Muscle of leg (tissue), 16 donors: ENCODE measurements at places on chromosomes 5 and 9. TPM values are rescaled to one million over a fixed set of nuclear protein-coding genes. Genes with fewer than 3 reads are reported as not detected.

Gene GRIA1
- total RNA-seq = 0.98 TPM

Gene PTGS1
- total RNA-seq = 2.7 TPM

Gene EXOC3
- 28.0 TPM for total RNA-seq

Gene STKLD1
- 1.4 TPM for total RNA-seq

DNA sequence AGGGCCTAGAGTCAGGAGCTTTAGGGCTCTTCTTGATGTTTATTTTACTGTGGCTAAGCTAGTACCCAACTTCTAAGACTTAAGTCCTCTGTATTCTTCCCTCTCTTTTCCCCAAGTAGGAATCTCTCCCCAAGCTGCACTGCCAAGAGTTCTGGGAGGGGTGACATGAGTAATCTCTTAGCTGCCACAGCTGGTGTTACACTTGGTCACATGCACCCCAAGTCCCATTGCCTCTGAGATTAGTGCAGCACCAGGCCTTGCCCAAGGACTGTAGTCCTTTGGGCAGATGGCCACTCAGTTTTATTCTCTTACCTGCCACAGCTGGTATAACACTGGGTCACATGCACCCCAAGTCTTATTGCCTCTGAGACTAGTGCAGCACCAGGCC, 114.7 kb upstream of the RIOK2 start:
- no peaks in the 10 kb centered on the region for H3K4me1 ChIP-seq
- no peak for DNase-seq
- H3K27ac ChIP-seq = no peak overlapping the region
- H3K4me3 ChIP-seq = no peak overlapping the region
- H3K36me3 ChIP-seq = no peaks in the 10 kb centered on the region

DNA sequence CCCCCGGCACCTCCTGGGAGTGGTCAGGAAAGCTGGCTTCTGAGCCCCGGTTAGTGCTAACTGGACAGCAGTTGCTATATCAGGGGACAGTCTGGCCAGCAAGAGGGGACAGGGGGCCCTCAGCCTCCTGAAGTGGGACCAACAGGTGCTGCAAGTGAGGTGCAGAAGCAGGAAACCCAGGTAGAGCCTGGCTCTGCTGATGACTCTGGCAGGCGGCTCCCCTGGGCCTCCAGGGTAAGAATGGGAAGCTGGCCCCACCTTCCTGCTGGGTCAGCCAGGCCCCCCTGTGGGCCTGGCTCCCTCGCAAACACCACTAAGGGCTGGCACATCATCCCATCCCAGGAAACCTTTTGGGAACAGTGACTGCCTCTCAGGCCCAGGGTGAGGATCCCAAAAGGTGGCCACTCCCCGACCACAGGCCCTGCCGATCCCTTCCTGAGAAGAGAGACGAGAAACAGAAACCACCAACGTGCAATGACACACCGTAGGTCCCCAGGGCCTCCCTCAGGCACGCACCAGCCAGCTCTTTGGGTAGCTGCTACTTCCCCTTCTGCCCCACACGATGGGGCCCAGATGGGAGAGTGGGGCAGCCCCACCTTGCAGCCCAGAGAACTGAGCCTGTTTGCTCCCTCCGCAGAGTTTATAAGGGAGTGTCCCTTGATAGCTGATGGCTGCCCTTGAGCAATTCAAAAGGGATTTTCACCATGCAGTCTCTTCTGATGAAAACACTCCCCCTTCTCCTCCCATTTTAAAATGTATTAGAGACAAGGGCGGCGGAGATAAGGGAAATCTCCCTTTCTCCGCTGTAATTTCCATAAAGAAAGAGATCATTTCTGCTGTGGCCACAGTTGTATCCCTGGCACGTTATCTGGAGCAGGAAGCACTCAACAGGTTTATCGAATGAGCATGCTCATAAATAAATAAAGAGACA, 76.8 kb downstream of the STK10 start:
- H3K4me1 ChIP-seq = peaks cover 47% of the 10 kb centered on the region
- peaks cover 14% of the 10 kb centered on the region for H3K36me3 ChIP-seq
- H3K27ac ChIP-seq = peak overlapping the region; percentile 45
- peak; percentile 47 for DNase-seq

DNA sequence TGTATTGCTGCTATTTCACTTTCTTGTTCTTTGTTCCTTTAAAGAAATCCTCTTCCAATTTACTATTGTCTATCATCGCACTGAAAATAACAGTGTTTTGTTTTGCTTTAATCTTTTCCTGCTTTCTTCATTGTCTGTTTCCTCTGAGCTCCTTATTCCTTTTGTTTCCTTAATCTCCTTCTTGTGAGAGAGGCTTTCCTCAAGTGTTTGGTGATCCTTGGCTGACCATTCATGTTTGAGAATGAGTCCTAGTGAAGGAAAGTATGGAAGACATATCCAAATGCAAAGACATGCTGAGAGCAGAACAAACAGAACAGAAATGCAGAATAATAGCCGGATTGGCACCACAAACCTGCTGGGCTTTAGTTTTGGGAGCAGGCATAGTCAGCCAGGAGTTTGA, 42.0 kb upstream of the ENTREP1 start:
- no peak overlapping the region for H3K4me3 ChIP-seq
- no peaks in the 10 kb centered on the region for H3K27me3 ChIP-seq
- H3K36me3 ChIP-seq = no peaks in the 10 kb centered on the region
- H3K4me1 ChIP-seq = no peaks in the 10 kb centered on the region

DNA sequence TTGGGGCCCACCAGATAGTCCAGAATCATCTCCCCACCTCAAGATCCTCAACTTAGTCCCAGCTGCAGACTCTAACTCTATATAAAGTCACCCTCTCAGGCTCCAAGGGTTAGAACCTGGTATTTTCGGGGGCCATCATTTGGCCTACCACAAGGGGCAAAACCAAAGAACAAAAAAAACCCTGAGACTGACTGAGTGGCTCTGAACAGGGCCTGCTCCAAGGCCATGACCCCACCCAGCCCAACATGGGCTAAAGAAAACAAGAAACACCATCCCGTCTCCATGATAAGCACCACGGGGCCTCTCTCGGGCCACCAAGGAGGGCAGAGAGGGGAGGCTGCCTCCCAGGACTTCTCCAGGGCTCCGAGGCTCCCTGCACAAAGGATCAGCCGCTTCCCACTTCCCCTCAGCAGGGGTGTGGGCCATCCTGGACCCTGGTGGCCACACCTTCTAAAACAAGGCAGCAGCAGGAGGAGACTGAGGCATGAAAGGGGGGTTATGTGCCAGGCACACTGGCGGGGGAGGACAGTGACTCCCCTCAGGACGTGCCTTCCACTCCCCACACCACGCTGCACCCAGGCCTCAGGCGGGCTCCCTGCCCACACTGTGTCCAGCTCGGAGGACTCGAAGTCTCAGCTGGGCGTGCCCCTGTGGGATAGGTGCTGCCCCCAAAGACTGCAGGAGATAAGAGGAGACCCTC, 51.5 kb downstream of the SEMA4D start:
- H3K4me1 ChIP-seq = peaks cover 17% of the 10 kb centered on the region
- H3K27ac ChIP-seq = no peak overlapping the region
- no peak for DNase-seq
- H3K36me3 ChIP-seq = peaks cover 3% of the 10 kb centered on the region
- H3K27me3 ChIP-seq = no peaks in the 10 kb centered on the region

- no peaks in the 10 kb centered on the region for H3K27me3 ChIP-seq
- H3K4me1 ChIP-seq = no peaks in the 10 kb centered on the region
- H3K4me3 ChIP-seq = no peak overlapping the region
- no peak overlapping the region for H3K27ac ChIP-seq
These were observed 228.5 kb downstream of the PIK3R1 start for GRCh38 chr5:68444048-68444447.

- no peak overlapping the region for H3K4me3 ChIP-seq
- H3K27ac ChIP-seq = no peak overlapping the region
- H3K36me3 ChIP-seq = no peaks in the 10 kb centered on the region
- DNase-seq = no peak
These were observed 322.1 kb downstream of the DEPDC1B start for GRCh38 chr5:60377826-60378225.

DNA sequence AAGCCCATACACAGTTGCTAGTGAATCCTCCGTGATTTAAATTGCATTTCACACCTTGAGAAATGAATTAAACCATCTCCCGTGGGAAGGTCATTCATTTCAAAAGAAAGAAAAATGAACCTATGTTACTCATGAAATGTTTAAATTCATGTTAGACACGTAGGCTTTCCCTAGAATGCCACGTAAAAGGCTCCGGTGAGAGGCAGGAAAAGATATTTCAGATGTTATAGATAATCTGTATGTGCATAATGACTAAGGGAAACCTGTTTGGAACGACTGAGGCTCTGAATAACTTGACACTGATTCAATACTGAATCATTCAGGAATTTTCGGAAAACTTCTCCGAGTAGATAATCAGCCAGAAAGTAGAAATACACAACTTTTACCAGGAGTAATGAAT, 134.3 kb upstream of the ICE1 start:
- DNase-seq = no peak
- H3K27ac ChIP-seq = no peak overlapping the region
- no peaks in the 10 kb centered on the region for H3K4me1 ChIP-seq
- no peak overlapping the region for H3K4me3 ChIP-seq

DNA sequence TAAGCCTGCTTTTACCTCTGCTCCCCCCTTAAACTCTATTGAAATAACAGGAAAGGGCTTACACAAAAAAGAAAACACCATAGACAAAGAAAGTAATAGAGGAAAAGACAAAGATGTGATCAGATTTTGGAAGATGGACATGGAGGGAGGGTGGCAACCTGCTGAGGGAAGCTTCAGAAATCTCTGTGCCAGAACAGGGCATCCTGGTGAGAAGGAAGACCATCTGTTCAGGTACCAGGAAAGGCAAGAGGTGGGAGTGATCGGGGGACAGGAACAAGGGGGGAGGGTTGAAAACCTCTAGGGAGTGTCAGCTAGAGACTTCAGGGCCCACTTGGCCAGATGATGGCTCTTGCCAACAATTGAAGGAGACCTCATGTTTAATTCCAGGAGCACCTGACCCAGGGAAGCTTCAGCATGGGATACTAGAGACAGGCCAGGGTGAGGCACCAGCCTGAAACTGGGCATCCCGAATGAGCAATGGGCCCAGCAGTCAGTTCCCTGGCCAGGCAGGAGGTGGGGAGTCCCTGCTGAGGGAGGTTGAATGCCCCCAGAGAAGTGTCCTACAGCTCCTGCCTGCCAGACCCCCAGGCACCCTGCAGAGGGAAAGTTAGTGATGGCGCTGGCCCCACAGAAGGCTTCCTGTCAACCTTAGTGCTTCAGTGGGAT, 8.2 kb downstream of the SQSTM1 start:
- no peaks in the 10 kb centered on the region for H3K4me1 ChIP-seq
- H3K27me3 ChIP-seq = no peaks in the 10 kb centered on the region
- no peak overlapping the region for H3K4me3 ChIP-seq
- no peak overlapping the region for H3K27ac ChIP-seq
- no peak for DNase-seq
- H3K36me3 ChIP-seq = peaks cover 87% of the 10 kb centered on the region

GRCh38 chr5:37658440-37658839, 181.4 kb downstream of the GDNF start:
- H3K4me1 ChIP-seq = no peaks in the 10 kb centered on the region
- H3K36me3 ChIP-seq = no peaks in the 10 kb centered on the region
- no peak overlapping the region for H3K4me3 ChIP-seq
- no peaks in the 10 kb centered on the region for H3K27me3 ChIP-seq
- no peak overlapping the region for H3K27ac ChIP-seq

DNA sequence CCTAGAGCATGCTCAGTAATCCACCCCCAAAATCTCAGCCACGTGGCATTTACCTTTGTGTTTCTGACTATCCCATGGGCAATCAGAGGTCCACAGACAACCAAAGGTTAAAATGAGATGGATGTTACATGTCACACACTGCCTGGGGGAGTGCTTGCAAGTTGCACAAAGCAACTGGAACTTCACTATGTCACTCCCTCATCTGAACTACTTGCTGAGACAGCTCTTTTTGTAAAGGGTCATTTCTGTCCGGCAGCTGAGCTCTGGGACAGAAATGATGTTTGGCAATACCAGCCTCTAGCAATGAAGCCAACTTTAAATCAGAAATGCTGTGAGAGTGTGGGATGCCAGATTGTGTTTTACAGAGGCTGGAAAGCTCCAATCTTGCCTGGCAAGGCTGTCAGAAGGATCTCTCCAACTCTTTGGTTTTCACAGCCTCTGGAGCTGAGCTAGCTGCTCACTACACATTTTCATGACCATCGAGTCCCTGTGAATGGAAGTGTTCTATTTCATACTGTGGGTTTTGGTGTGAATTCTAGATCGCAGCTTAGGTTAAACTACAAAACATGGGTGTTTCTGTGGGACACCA, 66.3 kb upstream of the TMEM215 start:
- H3K27ac ChIP-seq = no peak overlapping the region
- no peaks in the 10 kb centered on the region for H3K27me3 ChIP-seq
- peaks cover 3% of the 10 kb centered on the region for H3K4me1 ChIP-seq

DNA sequence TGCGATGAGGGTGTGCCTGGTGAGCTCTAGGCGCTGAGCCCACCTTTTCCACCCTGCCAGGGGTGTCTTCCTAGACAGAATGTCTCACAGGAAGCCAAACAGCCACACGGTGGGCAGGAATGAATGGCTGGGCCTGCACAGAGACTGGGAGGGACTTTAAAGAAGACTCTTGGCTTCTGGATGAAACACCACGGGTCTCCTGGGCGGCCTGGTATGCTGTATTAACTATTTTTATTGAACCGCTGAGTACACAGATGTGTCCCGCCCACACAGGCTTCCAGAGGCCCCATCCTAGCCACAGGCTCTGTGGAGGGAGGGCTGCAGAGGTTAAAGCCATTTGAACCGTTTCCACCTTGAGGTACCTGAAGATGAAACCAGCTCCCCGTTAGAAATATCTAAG, 115.2 kb upstream of the CXCL14 start:
- peak; percentile 61 for DNase-seq
- peaks cover 4% of the 10 kb centered on the region for H3K27me3 ChIP-seq
- H3K27ac ChIP-seq = no peak overlapping the region
- H3K36me3 ChIP-seq = no peaks in the 10 kb centered on the region
- no peak overlapping the region for H3K4me3 ChIP-seq
